ENCODE measurements at places on chromosomes 7 and 10. TPM values are rescaled to one million over a fixed set of nuclear protein-coding genes. Genes with fewer than 3 reads are reported as not detected.

GRCh38 chr10:21021843-21022594 lies 124.9 kb upstream of the NEBL start:
- no peak overlapping the region for H3K27ac ChIP-seq
- DNase-seq, result no peak

DNA sequence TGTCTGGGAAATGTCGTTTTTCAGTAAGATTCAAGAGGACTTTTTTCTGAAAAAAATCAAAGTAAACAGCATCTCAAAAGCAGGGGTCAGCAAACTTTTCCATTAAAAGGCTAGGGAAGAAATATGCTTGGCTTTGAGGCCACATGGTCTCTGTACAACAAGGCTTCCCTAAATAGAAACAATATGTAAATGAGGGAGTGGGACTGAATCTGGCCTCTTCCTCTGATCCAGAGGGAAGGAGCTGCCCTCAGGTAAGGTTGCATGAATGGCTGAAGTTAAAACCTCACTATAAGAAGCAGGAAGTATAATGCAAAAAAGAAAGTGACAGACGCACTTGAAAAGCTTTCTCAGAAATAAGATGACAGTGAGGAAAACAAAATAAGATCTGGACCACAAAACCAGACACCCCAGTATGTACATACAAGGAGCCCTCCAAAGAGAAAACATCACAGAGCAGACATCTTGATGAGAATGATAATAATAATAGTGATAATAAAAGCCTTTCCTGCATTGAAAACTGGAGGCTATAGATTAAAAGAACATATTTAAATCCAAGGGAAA lies 115.2 kb downstream of the PLXNA4 start:
- peaks cover 17% of the 10 kb centered on the region for H3K27me3 ChIP-seq
- peaks cover 33% of the 10 kb centered on the region for H3K4me1 ChIP-seq
- H3K27ac ChIP-seq, result peak overlapping the region; percentile 55
- no peak for DNase-seq

DNA sequence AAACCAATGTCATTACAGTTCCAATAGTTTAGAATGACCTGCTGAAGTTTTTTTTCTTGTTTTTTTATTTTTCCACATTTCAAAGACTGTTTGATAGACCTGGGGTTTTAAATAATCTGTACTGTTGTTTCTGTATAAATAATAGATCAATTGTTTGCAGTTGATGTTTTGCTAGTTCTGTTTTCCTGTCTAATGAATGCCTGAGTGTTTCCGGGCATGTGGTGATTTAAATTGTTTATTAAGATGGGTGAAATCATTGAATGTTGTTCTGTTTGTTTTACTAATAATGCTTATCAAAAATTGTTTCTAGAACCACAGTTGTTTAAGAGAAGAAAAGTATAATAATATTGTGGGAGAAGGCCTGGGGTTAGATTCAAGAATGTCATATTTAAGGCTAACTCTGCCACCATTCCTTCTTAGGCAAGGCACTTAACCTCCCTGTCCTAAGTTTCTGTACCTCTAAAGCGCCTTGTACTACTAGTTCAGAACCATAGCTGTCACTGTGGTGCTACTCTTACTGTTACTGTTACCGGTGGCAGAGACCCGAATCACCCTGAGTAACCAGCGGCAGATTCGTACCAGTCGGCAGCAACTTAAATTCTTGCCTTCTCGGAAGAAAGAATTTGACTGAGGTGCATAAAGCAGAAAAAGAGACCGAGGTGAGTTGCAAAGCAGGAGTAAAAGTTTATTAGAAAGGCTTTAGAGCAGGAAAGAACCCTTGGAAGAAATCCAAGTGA lies 1014.1 kb downstream of the REEP3 start:
- H3K27me3 ChIP-seq, result no peaks in the 10 kb centered on the region
- H3K36me3 ChIP-seq, result no peaks in the 10 kb centered on the region
- no peak for DNase-seq
- no peak overlapping the region for H3K4me3 ChIP-seq

- no peaks in the 10 kb centered on the region for H3K4me1 ChIP-seq
- H3K27me3 ChIP-seq, result no peaks in the 10 kb centered on the region
- H3K27ac ChIP-seq, result no peak overlapping the region
- H3K4me3 ChIP-seq, result no peak overlapping the region
Measured at GRCh38 chr10:35004651-35005050, 85.5 kb downstream of the CUL2 start.

GRCh38 chr7:107427462-107427861 lies 42.4 kb upstream of the GPR22 start:
- H3K36me3 ChIP-seq, result peaks cover 1% of the 10 kb centered on the region
- H3K27ac ChIP-seq, result no peak overlapping the region
- no peaks in the 10 kb centered on the region for H3K27me3 ChIP-seq
- no peak for DNase-seq
- H3K4me3 ChIP-seq, result no peak overlapping the region

- no peak for DNase-seq
- H3K4me3 ChIP-seq, result no peak overlapping the region
- no peaks in the 10 kb centered on the region for H3K4me1 ChIP-seq
- H3K36me3 ChIP-seq, result no peaks in the 10 kb centered on the region
Measured at GRCh38 chr10:66259836-66260235, 666.0 kb upstream of the LRRTM3 start.

- DNase-seq, result peak; percentile 65
- H3K36me3 ChIP-seq, result peaks cover 40% of the 10 kb centered on the region
- H3K27me3 ChIP-seq, result peaks cover 2% of the 10 kb centered on the region
- H3K4me1 ChIP-seq, result peaks cover 35% of the 10 kb centered on the region
Measured at GRCh38 chr7:585229-585711, 65.6 kb upstream of the PDGFA start.

CCDC7 gene
- total RNA-seq, result 10.2 TPM

FZD8 gene
- 0.41 TPM for total RNA-seq

PAX4 gene
- not detected for total RNA-seq

WEE2 gene
- total RNA-seq, result 0.12 TPM
